ENCODE measurements at places on chromosomes 13 and 19. TPM values are rescaled to one million over a fixed set of nuclear protein-coding genes. Genes with fewer than 3 reads are reported as not detected.

Gene BCAM
- polyA plus RNA-seq: 141 TPM

Gene FAM216B
- polyA plus RNA-seq: 12.9 TPM

Gene ZNF433
- 17.8 TPM for polyA plus RNA-seq

Gene ADAMTSL5
- polyA plus RNA-seq: 0.39 TPM

Gene ZNF90
- polyA plus RNA-seq: 31.2 TPM

Gene NRTN
- polyA plus RNA-seq: 1.3 TPM

Gene UBE2L5
- polyA plus RNA-seq: 0.81 TPM

Gene MAST1
- polyA plus RNA-seq: 1.8 TPM

Gene HIPK4
- 0.42 TPM for polyA plus RNA-seq

Gene OR10H5
- polyA plus RNA-seq: 0.13 TPM

Gene CCDC122
- 5.1 TPM for polyA plus RNA-seq

Gene NOVA2
- 9.6 TPM for polyA plus RNA-seq

Gene MCEMP1
- polyA plus RNA-seq: 1.1 TPM

Gene AXL
- 25.2 TPM for polyA plus RNA-seq

Gene PLK5
- polyA plus RNA-seq: 0.28 TPM

Gene FGF14
- polyA plus RNA-seq: 1.2 TPM

Gene SKA3
- polyA plus RNA-seq: 8.1 TPM

Gene MEDAG
- 4.1 TPM for polyA plus RNA-seq

Gene COMP
- polyA plus RNA-seq: 0.60 TPM

Gene PRKCG
- 0.41 TPM for polyA plus RNA-seq

Gene ZNF44
- 27.3 TPM for polyA plus RNA-seq

Gene ZNF331
- 22.9 TPM for polyA plus RNA-seq

Gene OR7A5
- not detected for polyA plus RNA-seq

Gene ZNF112
- polyA plus RNA-seq: 12.4 TPM

Gene NUDT19
- 11.6 TPM for polyA plus RNA-seq

Gene OVOL3
- not detected for polyA plus RNA-seq

Gene ZNF28
- 10.8 TPM for polyA plus RNA-seq

Gene RGCC
- 127 TPM for polyA plus RNA-seq

Gene FGF22
- polyA plus RNA-seq: 0.19 TPM

Gene RASL11A
- 8.4 TPM for polyA plus RNA-seq

Gene ZSCAN4
- polyA plus RNA-seq: 0.13 TPM
